ENCODE measurements at places on chromosomes 5 and 9.
A peak's percentile ranks its signal among the peaks of the same experiment; 100 is the strongest.

DNA sequence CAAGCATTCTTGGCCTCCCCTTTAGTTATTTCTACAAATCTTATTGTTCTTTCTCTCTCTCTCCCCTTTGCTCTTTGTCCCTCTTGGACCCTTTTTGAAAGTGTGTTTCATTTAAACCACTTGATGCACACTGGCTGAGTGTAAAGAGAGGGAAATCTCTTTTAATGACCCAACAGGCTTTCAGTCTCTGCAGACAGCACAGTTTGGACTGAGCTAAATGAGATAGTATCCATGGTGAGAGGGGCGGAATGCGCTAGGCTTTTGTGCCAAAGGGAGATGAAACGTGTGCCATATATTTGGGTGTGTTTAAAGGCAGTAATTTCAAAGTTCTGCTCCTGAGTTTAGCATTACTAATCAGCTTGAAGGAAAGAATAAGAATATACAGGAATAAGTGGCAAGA, 184.9 kb downstream of the PCSK1 start:
- no peak for DNase-seq

GRCh38 chr9:35537913-35538312, 48.0 kb downstream of the RUSC2 start:
- no peak for DNase-seq

GRCh38 chr9:127541865-127542264, 70.2 kb upstream of the STXBP1 start:
- DNase-seq = no peak

DNA sequence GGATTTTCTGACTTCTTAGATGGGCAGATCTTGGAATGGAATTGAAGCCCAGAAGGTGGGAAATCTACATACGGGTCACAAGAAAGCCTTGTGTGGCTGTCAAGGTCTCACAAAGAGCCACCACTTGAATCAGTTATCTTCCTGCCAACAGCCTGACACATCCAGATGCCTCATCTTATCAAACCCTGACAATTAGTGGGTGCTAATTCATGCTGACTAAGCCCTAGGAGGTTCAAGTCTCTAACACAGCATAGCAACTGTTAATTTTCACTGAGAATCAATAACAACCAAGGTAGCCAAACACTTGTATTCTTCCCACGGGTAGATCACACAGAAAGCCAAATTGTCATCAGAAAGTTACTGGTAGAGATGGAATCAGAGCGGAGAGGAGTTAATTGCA, 222.2 kb downstream of the TMEM167A start:
- no peak for DNase-seq

DNA sequence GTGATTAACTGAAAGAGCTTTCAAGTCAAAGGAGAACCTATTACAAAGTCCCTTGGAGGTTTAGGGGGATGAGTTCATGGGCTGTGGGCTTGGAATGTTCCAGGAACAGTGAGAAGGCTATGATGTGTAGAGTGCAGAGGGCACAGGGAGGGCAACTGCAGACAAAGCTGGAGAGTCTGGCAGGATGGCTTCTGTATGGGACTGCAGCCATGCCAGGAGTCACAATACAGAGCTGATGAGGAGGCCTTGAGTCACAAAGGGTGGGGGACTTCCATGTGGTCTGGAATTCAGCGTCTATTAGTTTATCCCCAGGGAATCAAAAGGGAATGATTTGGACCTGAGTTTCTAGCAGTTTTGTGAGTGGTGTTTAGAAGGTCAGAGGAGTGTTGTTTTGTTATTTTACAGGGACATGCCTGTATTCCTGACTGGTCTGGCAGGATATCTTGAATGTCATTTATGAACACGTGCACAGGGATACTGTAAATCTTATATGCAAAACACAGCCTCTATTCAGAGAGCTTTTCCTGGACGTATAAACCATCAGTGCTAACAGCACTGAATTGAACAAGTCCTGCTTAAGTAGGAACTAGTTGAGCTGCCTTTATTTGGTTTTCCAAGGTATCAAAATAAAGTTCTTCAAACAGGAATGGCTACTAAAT, 14.3 kb upstream of the TEK start:
- no peak for DNase-seq

- no peak for DNase-seq
Observed at GRCh38 chr5:137221943-137222342, 277.2 kb downstream of the SPOCK1 start.

GRCh38 chr9:6630502-6631206, 14.9 kb downstream of the GLDC start:
- no peak for DNase-seq

DNA sequence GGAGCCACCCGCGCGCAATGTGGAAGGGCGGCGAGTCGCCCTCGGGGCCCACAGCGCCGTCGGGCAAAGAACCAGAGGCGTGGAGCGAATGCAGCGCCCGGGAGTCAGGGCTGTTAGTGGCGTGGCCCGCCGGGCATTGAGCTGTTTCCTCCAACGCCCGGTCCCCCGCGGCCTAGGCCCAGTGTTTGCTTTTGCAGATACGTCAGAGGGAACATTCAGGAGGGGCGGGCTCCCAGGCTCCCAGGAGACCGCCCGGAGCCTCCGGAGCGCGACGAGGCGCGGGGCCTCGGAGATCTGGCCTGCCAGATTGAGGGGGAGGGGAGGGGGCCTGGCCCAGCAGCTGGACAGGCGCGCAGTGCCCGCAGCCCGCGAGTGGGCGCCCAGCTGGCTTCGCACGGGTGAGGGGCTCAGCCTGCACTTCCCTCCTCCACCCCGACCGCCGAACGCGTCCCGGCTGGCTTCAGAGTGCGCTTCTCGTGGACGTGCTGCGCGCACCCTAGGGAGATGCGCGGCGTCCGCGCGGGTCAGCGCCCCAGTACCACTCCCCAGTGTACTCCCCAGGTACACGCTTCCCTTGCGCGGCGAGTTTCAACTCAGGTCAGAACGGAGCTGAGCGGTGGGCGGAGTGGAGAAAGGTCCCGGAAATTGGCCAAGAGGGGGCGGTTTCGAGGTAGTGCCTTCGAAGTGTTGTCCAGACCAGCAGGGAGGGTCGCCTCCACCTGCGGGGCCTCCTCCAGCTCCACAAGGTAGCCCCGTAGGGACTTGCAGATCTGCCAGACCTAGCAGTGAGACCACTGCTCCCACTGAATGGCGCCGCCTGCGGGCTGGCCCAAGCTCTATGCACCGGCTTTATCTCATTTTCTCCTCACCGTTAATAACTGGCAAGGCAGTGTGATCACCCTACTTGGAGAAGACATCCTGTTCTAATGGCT, 130.4 kb downstream of the TMEM174 start:
- DNase-seq = no peak

DNA sequence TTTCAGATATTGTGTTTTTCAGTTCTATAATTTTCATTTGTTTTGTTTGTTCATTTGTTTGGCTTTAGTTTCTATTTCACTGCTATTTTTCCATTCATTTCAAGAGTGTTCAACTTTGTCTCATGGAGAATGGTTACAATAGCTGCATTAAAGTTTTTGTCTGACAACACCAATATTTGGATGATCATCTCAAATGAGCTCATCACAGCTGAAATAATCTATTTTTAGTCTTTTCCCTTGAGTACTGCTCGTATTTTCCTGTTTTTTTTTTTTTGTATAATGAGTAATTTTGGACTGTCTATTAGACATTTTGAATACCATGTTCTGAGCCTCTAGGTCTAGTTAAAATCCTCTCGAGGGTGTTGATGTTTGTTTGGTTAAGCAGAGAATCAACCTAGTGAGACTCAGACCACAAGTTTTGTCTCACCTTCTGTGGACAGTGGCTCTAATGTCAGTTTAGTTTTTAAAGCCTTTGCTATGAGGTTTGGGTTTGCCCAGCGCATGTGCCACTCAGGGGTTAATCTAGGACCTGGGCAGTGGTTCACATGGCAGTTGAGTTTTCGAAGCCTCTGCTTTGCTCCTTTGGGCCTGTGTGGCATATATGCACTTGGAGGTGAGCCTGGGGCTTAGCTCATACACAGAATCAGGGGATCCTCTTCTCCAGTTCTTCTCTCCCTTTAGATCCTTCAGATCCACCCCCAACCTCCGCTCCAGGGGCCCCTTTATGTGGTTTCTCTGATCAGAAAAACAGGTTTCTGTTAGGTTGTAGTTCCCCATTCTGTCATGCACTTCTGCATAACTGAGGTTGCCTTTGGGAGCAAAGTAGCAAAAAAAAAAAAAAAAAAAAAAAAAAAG, 79.8 kb downstream of the ARSB start:
- DNase-seq = no peak

GRCh38 chr9:134698587-134699342, 57.2 kb downstream of the COL5A1 start:
- peak; percentile 45 for DNase-seq

DNA sequence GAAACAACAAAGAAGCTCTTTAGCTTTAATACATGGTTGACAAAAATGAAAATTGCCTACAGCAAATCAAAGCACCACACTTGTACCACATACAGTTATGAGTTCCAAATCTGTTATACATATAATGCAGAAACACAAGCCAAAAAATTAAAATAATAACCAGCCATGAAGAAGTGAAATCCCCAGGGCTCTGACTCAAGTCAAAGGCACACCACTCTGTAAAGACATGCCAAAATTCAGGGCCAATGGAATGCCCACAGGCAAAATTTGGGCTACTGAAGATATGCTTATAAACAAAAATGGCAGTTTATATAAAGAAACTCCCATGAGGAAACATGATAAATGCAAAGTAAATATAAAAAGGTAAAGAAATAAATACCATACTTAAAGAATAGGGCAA, 29.0 kb downstream of the THBS4 start:
- DNase-seq = no peak

DNA sequence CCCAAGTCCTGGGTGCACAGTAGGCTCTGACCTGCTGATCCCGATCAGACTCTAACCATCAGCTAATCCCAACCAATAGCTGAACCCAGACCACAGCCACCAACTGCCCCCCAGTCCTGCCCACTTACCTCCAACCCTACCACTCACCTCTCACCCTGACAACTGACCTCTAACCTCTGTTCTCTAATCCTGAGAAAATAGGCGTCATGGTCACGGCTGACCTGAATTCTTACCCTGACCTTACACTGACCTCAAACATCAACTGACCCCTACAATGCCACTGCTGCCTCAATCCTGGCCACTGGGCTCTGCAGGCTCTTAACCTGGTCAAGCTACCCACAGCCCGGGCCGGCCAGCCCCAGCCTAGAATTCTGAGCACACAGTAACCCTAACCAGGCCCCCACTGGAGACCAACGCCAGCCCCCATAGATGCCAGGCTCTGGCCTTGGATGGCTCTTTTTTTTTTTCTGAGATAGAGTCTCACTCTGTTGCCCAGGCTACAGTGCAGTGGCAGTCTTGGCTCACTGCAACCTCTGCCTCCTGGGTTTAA, 63.8 kb upstream of the ASS1 start:
- no peak for DNase-seq

DNA sequence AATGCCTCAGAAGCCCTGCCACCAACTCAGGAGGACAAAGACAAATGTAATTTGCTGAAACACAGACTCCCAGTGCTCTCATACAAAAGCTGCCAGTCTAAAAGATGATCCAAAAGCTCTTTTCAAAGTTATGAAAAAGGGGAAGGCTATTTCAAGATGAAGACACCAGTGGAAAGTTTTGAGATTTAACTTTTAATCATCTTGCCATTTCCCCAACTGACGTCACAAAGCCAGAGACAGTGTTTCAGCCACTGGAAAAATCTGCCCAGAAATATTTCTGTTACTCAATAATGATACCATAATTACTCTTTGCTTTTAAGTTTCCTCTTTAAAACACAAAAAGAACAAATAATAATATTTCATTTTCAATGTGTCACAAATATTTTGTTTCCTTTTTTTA, 20.9 kb downstream of the ENG start:
- no peak for DNase-seq

- no peak for DNase-seq
Observed at GRCh38 chr9:5569409-5569808, 59.1 kb downstream of the PDCD1LG2 start.

DNA sequence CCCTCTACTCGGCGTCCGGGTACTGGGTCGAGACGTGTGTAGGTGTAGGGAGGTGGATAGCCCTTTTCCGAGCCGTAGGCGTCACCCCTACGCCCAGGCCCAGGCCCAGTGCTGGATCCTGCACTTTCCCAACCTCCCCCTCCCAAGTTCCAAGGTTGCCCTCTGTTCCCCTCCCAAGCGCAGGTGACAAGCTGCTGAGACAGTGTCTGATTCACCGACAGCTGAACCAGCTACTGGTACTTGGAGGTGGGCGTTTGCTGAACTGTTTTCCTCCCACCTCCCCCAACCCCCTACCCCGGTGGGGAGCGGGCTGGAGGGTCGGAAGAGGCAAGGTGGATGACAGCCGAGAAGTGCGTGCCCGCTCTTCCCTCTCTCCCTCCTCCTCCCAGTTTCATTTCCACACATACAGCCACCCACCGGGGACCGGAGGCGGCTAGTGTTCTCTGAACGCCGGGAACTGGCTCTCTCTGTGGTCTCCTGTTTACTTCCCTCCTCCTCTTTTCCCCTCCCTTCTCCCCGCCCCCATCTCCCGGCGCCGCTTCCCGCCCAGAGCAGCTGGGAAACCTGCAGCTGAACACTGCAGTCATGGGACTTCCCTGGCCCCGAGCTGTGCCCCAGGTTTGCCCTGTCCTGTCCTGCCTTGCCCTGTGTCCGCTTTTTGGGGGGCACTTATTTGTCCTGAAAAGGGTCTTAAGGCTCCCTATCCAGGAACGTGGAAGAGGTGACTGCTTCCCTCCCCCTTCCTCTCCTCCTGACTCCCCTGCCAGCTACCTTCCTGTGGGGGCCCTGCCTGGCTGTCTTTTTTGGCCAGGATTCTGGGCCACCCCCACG, 6.2 kb upstream of the KLF9 start:
- peak; percentile 82 for DNase-seq

- DNase-seq = no peak
Observed at GRCh38 chr5:116671211-116671736, 96.7 kb upstream of the SEMA6A start.

- DNase-seq = no peak
Observed at GRCh38 chr9:135372036-135372435, 107.5 kb upstream of the PPP1R26 start.

DNA sequence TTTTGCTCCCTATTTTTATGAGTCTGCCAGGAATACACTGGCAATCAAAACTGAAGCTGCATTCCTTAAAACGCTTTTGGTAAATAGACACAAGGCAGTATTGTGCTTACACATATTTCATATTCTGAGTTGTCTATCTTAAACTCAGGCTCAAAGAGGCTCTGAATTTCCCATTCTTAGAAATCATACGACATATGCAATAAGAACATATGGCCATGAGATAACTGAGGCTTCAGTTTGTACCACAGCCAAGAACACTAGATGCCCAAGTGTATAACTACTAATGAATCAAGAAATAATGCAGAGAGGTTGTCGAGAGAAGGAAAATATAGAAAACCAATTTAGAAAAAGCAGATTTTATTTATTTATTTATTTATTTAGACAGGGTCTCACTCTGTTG, 357.4 kb downstream of the NDUFS4 start:
- no peak for DNase-seq

DNA sequence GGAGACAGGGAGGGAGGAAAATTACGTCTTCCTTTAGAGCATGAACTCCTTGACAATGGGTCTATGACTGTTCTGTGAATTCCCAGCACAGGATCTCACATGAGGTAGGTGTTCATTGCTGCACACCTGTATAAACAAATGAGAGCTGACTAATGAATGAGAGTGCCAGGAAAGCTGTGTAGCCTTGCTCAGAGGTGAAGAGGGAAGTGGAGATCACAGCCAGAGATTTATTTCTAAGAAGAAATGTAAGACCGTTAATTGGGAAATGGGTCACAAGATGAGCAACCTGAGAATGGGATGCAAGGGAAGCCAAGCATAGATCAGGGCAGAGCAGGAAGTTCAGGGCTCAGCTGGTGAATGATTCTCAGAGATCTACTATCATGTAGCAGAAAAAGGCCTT, 295.1 kb downstream of the CDK5RAP2 start:
- DNase-seq = no peak

- DNase-seq = no peak
Observed at GRCh38 chr5:44875661-44876605, 67.2 kb downstream of the MRPS30 start.

All from NCI-H1105 (cell line).